ENCODE measurements at places on chromosomes 11 and 22. TPM values are rescaled to one million over a fixed set of nuclear protein-coding genes. Genes with fewer than 3 reads are reported as not detected.

The TREH gene
- under 0.01 TPM for total RNA-seq

The GRK2 gene
- 34.7 TPM for total RNA-seq

The KCNQ1OT1 gene
- 2.8 TPM for total RNA-seq

The FBLN1 gene
- total RNA-seq: 94.1 TPM

The MS4A6A gene
- total RNA-seq: not detected

The CDKN1C gene
- total RNA-seq: 13.7 TPM

The ATG13 gene
- total RNA-seq: 60.1 TPM

The LARGE1 gene
- total RNA-seq: 41.1 TPM

The ANKK1 gene
- under 0.01 TPM for total RNA-seq

The ABCG4 gene
- under 0.01 TPM for total RNA-seq

The NPAT gene
- total RNA-seq: 12.9 TPM

The PNPLA5 gene
- total RNA-seq: not detected

The P4HA3 gene
- total RNA-seq: 21.9 TPM

The SPTBN2 gene
- total RNA-seq: 5.6 TPM

The TH gene
- not detected for total RNA-seq

The SLC22A6 gene
- not detected for total RNA-seq

The LGR4 gene
- total RNA-seq: 11.0 TPM

The RBFOX2 gene
- total RNA-seq: 175 TPM

The IGLL1 gene
- total RNA-seq: not detected

The LRRC56 gene
- 0.62 TPM for total RNA-seq

The EFCAB6 gene
- total RNA-seq: 3.6 TPM

The CHKB gene
- 27.2 TPM for total RNA-seq

The RASGRP2 gene
- total RNA-seq: 1.2 TPM

The ABCC8 gene
- total RNA-seq: not detected

The CTSC gene
- total RNA-seq: 85.5 TPM

The CABP4 gene
- total RNA-seq: not detected

The APOBEC3F gene
- total RNA-seq: 9.2 TPM

The PYGM gene
- total RNA-seq: 0.33 TPM

The INPP5J gene
- total RNA-seq: 0.11 TPM

The PIWIL4 gene
- 1.4 TPM for total RNA-seq

The YPEL4 gene
- 0.66 TPM for total RNA-seq

The ROBO4 gene
- 3.0 TPM for total RNA-seq

The POU2AF1 gene
- not detected for total RNA-seq

The TSSK2 gene
- total RNA-seq: not detected
